ENCODE measurements at places on chromosomes 12 and 14.

DNA sequence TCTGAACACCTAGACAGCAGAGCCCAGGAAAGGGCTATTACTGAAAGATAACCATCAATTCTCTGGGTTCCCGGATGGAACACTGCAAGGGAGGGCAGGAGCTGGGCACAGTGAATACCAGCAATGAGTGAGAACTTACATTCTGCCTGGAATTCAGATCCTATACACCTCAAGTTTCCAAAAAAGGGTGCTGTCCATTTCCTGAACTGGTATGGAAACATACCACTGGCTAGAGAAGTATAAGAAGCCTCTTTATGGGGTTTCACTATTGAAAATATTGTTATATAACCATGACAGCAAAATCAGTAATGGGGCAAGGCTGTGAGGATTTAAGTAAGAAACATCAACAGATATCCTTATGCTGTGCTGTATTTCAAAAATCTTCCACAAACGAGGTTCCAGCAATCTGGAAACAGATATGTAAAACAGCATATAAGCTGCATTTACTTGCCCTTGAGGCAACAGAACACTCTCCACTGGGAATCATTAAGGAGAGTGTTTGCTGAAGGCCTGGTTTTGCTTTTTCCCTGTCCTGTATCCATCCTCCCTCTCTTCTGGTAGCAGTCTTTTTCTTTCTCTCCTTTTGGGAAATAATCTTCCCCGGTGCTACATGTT is 53.3 kb upstream of the GTF2A1 start:
- DNase-seq = no peak

GRCh38 chr12:21655591-21655990 is 2.1 kb downstream of the LDHB start:
- no peak for DNase-seq

GRCh38 chr12:130728158-130729058 is 12.3 kb upstream of the RIMBP2 start:
- no peak for DNase-seq

- no peak for DNase-seq
These were observed 19.5 kb downstream of the GPR68 start for GRCh38 chr14:91225025-91225424.

- no peak for DNase-seq
These were observed 27.4 kb downstream of the MED6 start for GRCh38 chr14:70573050-70573449.

GRCh38 chr12:68896881-68897540 is 36.0 kb downstream of the CPM start:
- DNase-seq = no peak

DNA sequence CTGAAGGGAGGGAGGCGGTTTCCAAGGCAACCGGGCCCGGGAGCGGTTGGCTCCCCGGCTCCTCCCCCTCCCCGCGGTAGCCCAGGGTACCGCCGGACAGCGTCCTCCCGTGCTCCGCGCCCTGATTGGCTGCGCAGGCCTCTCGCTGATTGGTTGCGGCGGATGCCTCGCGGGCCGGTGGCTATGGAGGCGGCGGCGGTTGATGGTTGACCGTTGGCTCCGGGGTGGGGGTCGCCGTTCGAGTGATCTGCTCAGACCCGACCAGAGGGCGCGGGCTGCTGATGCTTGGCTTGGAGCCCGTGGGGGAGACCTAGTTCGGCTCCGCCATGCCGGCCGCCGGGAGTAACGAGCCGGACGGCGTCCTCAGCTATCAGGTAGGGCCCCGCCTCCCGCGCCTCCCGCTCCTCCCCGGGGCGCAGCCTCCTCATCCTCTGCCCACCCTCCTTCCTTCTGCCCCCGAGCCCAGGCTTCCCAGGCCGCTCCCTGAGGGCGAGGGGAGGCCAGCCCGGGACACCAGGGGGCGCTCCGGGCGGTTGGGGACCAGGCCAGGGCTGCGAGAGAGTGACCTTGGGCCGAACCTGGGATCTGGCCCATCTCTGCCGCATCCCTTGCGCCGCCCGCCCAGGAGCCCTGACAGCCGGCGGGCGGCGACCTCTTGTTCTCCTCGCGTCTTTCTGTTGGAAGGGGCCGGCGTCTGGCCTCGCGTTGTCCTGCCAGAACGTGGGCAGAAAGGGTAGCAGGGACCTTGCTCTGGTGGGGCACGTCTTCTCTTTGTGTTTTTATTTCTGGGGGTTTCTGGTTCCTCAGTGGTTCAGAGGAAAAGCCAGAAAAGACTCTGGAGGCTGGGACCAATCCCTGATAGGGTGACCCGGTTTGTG is at the start of gene SLC4A8:
Gene SLC4A8 (plus strand): TSS at position 170 of the 878 bp plus-strand sequence. CDS start 157 bp downstream, at position 327.
- DNase-seq = peak; percentile 94

- DNase-seq = peak; percentile 55
These were observed 10.6 kb upstream of the MAP4K5 start for GRCh38 chr14:50542941-50543418.

DNA sequence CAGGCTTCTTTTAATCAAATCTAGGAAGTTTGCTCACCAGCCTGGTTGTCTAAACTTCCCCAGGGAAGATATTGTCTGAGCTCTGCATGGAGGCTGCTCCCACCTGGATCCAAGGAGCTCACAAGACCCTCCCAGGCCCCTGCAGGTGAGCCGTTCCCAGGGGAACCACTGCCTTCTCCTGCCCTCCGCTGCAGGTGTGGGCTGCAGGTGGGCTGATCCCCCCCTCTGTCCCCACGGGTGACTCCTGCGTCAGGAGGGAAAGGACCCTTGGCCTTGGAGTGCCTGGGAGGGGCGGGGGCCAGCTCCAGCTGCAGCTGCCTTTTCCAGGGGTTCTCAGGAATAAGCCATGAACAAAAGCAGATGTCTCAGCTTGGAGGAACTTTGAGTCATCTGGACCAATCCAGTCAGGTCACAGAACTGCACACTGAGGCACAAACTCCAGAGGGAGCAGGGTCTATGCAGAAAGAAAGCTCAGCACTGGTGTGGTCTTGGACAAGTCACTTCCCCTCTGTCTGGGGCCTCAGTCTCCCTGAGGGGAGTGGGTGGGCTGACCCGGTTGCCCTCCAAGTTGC is 246.6 kb upstream of the RTL1 start:
- DNase-seq = no peak

DNA sequence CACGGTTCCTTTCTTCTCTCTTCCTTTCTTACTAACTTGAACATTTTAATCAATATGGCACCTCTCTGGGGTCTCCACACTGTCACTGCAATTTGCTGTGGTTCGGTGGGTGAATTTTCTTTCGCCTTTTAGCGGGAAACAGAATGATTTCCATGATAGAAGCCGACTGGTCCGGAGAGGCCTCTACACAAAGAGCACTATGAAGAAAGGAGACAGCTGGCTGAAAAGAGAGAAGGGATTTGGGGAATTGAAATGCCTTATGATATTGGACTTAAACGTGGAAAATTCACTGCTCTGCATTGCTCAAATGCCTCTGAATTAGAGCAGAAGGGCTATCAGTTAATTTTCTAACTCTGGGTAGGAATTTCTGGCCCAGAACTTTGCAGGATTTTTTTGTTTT is 55.9 kb downstream of the KCNA5 start:
- DNase-seq = no peak

DNA sequence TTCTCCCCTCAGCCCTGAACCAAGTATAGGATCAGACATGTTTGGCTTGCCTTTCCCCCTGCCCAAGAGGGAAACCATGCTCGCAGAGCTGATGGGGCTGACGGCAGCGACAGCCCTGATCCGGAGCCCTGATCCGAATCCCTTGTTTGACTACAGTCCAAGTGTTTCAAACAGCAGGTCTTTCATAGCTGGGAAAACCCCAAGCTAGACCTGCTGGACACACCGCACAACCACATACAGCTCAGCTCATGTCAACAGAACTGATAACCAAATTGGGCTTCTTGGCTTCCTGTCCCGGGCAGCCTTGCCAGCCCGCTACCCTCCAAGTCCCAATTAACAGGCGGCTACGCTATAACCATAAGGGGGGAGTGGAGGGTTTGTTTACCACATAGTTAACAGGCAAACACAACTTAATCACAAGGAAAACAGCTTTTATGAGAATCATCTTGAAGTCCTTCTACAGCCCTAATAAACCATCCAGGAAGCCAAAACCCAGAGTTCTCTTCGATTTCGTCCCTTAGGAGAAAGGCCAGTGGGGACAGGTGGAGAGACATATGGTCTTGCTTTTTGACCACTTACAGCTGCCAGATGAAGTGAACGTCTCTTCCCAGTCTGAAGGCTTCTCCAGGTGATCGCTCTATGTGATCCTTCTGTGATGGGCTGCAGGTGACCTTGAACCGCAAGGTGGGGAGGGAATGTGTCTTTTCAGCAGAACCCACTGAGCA is 64.5 kb upstream of the MANSC4 start:
- no peak for DNase-seq

- peak; percentile 9 for DNase-seq
These were observed 45.9 kb upstream of the MSRB3 start for GRCh38 chr12:65232476-65233077.

DNA sequence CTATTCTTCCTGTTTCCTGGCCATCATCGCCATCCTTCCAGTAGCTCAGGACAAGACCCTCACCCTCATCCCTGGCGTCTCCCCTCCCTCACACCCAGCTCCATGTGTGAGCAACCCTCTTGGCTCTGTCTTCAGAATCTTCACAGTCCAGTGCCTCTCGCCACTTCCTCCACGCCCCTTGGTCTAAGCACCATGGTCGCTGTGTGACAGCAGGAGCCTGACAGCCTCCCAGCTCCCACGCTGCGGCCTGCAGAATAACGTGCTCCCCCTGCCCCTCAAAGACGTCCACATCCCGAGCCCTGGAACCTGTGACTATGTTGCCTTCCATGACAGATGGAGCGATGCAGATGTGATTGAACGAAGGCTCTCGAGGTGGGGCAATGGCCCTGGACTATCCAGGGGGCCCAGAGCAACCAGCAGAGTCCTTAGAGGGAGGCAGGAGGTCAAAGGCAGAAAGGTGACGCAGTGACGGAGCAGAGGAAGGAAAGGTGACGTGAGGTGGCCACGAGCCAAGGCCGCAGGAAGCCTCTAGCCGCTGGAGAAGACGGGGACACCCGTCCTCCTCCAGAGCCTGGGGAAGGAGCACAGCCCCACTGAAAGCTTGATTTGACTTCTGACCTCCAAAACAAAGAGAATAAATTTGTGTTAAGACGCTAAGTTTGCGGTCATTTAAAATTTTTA is 139.8 kb downstream of the CALM1 start:
- DNase-seq = no peak

GRCh38 chr12:58224536-58225105 is 283.3 kb downstream of the ATP23 start:
- no peak for DNase-seq

DNA sequence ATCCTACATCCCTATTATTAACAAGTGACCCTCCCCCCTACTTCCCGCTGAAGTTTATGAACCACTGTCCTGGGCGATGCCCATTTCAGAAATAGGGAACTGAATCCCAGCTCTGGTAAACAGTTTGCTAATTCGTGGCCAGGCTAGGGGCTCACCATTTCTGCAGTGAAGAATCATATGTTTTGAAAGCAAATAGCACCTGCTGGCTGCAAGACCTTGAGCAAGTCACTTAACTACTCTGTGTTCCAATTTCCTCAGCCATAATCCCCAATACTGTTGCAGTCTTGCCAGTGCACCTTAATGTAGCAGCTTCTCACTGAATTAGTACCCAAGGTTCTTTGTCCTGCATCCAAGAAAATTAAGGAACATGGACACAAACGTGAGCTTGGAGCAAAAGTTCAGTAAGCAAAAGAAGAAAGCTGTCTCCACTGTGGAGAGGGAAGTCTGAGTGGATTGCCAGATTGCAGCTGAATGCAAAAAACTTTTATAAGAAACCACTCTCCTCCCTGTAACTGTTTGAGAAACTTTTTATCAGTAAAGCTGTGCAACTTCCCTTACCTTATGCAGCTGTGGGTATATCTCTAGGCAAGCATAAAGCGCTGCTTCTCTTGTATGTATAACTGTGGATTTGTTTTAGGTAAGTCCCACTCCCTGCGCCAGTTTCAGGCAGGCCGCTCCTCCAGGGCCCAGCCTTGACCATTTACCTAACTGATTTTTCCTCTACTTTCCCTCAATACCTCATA is 824 bp downstream of the OAS1 start:
- peak; percentile 14 for DNase-seq

- no peak for DNase-seq
These were observed 95.9 kb downstream of the SETD3 start for GRCh38 chr14:99384450-99385417.

DNA sequence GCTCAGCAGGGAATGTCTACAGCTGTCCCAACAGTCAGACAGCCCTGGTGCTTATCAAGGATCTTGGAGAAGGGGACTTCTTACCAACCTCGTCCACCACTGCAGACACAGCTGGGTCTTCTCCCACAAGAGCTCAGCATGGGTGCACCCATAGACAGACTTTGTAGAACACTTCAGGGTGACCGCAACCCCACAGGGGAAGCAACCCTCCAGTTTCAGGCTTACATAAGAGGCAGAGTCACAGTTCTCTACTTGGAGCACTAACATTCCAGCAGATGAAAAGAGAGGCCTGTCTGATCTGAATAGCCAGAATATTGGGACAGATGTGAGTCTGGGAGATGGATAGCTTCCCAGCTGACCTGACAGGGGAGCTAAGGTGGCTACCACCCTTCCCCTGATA is 3.5 kb upstream of the CLEC1A start:
- DNase-seq = no peak

GRCh38 chr12:121187501-121187900 is 22.4 kb upstream of the P2RX4 start:
- DNase-seq = no peak

DNA sequence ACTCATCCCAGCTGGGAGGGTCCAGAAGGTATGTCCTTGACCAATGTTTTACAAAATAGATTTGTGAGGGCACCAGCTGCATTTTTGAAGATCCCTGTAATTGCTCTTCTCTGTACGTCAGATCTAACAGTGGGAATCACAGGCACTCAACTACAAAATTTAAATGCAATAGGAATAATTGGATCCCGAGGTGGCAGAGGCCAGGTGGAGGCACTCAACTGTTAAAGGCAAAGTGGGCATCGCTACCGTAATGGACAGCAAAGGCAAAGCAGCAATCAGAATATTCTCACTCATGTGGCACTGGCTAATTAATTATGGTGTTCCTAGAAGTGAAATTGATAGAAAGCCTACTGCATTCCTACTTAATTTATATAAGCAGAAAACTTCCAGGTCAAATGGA is 27.9 kb upstream of the PSMC1 start:
- no peak for DNase-seq

DNA sequence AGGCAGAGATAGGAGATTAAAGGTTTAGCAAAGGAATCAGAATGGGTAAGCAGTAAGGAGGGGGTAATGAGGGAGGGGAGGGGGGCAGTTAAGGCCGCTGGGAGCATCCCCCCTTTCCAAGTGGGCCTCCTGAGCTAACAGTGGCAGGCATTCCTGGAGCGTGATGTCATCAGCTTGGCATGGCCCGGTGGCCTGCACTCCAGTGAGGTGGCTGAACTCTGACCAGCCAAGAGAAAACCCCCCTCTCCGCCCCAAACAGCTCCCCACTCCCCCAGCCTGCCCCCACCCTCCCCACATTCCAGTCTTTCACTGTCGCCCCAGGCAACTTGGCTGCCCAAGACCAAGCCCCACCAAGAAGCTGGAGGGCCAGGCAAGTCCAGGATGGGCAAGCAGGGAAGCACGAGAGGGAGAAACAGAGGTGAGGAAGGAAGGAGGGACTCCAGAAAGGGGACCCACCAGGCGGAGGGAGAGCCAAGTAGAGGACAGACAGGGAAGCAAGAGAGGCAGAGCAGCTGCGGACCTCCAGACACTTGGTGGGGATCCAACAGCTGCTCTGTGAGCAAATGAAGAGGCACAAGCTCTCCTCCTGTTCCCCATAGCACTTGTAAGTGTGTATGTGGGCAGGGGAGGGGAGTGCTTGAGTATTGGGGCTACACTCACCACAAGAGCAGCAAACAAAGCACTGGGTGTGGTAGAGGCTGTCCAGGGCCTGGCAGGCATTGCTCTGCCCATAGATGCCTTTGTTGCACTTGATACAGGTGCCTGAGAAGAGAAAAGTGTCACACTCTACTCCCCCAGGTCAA is 4.5 kb downstream of the AJUBA start:
- no peak for DNase-seq

Data from hippocampal formation (tissue), 2 donors.